ENCODE measurements at places on chromosomes 7 and 10.

GRCh38 chr7:109930049-109930448 lies 1160.9 kb upstream of the LRRN3 start:
- DNase-seq, result no peak

DNA sequence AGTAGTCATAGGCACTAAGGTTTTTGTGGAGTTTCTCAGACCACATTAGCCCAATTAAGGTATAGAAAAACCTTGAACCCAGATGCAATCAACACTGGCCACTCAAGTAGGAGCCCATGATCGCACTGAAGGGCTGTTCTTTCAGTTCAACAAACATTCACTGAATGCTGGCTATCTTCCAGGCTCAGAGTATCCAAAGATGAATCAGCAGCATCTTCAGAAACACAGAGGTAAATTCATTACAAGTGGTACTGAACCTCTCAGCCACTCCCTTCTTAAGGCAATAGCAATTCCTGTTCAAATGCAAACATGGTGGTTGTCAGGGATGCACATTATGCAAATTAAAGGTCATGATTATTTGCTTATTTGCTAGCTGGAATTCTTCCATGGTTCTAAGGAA lies 17.1 kb downstream of the KCNK18 start:
- DNase-seq, result no peak

DNA sequence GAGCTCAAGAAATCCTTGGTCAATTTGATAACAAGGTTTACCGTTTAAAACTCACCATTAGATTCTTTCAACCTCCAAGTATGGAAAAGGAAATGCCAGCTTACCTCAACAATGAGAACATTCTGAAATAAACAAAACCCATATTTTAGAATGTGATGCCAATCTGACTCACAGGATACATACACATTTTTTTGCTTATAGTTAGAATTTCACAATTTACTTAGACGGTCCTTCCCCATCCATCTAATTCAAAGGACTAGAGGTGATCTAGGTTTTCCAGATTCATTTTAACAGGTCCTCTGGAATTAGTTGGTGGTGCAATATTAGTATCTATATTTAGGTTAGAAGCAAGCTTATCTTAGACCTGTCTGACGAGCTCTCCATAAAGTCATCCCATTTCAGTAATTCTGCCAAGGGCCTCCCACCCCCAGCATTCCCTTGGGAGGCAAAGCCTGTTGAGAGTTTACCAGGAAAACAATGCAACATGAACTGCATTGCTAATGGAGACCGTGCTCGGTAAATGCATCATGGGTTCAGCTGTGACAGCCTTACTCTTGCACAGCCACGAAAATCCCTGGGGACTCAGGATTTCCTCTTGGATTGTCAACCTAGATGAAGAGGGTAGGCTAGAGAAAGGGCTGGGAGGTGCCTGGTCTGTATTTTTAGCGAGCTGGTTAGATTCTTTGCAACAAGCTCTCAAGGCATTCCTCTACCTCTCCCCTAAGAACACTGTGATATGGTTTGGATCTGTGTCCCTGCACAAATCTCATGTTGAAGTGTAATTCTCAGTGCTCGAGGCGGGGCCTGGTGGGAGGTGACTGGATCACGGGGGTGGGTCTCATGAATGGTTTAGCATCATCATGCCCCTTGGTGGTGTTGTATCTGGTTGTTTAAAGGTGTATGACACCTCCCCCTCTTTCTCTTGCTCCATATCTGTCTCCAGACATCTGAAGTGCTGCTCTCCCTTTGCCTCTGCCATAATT lies 93.8 kb downstream of the PRTFDC1 start:
- no peak for DNase-seq

GRCh38 chr10:27506280-27506679 lies 2.2 kb downstream of the RAB18 start:
- no peak for DNase-seq

- DNase-seq, result no peak
Observed at GRCh38 chr7:149714910-149715471, 58.4 kb downstream of the ZNF467 start.

Measured in neural crest cell (in vitro differentiated cells).